ENCODE measurements at places on chromosomes 7 and 10.

GRCh38 chr7:98119256-98119918 is 12.7 kb downstream of the LMTK2 start:
- DNase-seq: no peak

DNA sequence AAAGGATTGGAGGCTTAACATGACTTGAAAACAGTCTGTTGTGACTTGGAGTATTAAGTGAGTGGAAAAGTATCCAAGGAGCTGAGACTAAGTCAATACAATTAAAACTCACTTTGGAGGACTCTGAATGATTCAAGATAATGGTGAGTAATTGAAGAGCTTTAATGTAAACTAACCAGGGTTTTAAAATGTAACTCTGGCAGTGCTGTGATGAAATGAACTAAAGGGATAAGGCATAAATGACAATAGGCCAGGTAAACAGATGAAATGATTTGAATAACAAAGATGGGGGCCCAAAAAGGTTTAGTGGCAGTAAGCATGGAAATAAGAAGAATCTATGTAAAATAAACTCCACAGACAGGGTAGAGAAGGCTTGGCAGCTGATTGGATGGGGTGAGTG is 316.5 kb upstream of the CACNA2D1 start:
- DNase-seq: no peak

DNA sequence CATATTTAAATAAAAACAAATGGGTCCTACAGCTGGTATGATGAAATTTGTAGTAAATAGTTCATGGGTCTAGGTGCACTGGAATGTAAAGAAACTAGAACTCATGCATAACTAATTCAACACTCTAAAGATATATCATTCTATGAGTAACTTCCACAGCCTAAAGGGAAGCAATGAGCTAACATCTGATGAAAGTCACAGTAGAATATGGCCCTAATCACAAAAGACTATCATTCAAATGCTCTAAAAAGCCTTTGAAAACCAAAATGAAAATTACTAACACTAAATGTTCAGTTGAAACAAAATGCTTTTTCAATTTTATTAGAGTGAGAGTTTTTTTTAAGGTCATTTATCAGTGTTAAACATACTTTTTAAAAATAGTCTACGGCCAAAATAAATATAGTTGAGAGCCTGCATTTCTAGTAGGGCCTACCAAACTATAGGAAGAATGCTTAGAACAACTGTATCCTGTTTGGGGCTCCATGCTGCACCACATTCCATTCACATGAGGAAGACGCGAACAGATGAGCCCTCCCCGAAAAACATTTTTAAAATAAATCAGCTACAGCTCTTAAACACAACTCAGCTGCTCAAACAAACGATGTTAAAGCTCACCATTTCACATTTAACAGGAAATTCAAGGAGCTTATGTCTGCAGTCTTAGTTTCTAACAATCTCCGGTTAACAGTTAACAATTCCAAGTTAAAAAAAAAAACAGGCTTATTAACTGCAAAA is 134.5 kb downstream of the NRBF2 start:
- DNase-seq: no peak

GRCh38 chr7:152759949-152760853 is 649 bp downstream of the ACTR3B start:
- DNase-seq: peak; percentile 21

- no peak for DNase-seq
Measured at GRCh38 chr7:151116603-151117440, 30.5 kb downstream of the AGAP3 start.
